DMS 273 treated with DMSO at 0.1 percent for 48 hours (cell line): ENCODE measurements at places on chromosomes 11 and 22.

- DNase-seq = no peak
Measured at GRCh38 chr11:123325533-123325932, 104.5 kb upstream of the GRAMD1B start.

DNA sequence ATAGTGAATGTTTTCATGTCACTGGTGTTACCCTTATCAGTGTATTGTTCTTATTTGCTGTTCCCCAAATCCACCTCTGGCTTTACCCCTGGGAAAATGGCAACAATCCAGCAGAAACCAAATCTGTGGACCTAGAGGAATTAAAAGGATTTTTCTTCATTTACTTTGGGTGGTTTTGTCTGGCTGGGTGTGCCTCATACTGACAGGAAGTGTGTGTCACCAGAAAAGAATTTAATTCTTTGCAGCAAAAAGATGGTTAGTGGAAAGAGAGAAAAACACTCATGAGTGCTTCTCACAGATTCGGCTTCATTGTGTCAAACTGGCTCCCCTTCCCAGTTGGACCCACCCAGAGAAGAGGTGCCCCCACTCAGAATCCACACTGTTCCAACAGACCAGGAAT lies 38.9 kb downstream of the FZD4 start:
- DNase-seq = peak; percentile 0

DNA sequence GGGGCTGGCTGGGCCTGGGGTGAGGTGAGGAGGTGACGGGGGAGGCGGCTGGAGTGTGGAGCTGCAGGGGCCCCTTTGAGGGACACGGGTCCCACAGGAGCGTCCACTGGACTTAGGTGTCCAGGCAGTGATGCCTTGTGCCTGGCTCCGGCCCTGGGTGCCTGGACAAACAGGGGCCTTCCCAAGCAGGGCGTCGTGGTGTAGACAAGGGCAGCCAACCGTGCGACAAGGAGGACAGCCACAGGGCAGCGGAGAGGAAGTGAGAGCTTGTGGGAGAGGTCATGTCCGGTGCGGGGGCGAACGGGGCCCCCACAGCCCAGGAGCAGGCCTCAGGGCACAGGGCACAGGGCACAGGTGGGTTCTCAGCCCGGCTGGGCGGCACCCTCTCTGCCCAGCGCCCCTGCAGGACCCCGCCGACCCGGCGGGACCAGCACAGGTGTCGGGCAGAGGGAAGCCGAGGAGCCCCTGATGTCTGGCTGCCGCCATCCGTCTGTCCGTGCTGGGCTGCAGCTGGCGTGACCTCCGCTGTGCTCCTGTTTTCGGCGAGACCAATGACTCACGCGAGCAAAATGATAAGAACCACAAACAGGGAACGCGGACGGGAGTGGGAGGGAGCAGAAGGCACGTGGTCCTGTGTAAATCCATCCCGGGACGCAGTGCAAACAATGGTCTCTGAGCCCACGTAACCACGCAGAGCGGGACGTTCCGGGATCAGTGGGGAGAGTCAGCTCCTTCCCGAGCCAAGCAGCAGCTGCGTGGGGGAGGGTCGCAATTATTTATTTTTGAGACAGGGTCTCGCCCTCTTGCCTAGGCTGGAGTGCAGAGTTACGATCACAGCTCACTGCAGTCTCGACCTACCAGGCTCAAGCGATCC lies 49.1 kb upstream of the A4GALT start:
- DNase-seq = no peak

GRCh38 chr11:66267039-66267378 lies 1.4 kb upstream of the RAB1B start:
- no peak for DNase-seq

DNA sequence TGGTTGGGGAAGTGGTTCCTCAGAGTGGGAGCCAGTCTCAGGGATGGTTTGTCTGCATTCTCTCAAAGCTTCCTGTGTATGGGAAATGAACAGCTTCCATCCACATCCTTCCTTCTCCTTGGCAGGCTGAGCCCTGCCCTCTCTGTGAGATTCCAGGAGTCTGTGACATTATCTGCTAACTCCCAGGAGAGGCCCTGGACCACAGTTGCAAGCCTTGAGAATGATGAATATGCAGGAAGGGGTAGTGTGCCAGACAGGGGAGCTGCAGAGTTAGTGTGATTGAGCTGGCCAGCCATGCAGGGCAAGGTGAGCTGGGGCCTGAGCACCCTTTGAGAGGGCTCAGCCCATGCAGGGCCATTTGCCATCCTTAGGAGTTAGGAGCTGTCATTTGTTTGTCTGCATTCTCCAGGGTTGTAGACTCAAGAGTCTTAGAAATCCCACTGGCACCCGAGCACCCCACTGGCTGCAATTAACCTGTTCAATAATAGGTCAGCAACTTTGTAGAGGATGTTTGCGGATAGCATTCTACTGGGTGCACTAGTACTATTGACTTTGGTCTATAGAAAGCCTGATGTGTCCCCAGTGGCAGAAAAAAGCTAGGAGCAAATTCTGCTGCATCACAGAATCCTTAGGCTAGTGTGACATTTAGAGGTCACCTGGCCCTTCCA lies 299.0 kb upstream of the CADM1 start:
- DNase-seq = no peak

DNA sequence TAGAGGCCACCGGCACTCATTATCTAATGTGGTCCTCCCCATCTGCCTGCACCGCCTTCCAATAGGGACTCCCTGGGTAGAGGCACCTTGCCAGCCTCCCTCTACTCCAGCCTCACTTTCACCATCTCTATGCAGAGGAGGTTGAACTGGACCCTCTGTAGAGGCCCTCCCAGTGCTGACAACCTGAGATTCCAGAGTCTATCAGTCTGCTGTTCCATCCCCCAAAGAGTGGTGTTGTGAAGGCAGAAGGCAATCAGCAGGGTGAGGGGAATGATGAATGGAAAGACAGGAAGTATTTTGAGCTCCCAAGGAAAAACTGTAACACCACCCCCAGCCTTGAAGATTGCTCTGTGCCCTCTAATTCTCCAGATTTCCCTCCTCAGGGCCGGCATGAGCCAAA lies 77.9 kb downstream of the THAP12 start:
- DNase-seq = no peak

DNA sequence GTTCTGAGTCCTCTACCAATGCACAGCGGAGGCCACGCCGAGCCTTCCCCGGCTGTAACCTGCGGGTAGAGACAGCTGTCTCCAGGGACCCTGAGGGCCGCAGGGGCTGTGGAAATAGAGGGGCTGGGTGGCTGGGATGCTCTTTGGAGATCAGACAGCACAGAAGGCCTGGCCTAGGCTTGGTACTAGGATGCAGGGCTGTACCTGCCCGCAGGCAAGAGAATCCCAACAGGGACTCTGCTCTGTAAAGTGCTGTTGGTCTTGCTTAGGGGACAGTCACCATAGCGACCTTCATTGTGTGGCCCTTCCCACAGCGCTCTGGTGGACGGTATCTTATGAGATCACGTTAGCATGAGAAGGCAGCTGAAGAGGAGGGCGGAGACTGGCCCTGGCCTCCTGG lies 11.3 kb upstream of the KCNJ5 start:
- no peak for DNase-seq
